ENCODE measurements at places on chromosomes 11 and 22.

DNA sequence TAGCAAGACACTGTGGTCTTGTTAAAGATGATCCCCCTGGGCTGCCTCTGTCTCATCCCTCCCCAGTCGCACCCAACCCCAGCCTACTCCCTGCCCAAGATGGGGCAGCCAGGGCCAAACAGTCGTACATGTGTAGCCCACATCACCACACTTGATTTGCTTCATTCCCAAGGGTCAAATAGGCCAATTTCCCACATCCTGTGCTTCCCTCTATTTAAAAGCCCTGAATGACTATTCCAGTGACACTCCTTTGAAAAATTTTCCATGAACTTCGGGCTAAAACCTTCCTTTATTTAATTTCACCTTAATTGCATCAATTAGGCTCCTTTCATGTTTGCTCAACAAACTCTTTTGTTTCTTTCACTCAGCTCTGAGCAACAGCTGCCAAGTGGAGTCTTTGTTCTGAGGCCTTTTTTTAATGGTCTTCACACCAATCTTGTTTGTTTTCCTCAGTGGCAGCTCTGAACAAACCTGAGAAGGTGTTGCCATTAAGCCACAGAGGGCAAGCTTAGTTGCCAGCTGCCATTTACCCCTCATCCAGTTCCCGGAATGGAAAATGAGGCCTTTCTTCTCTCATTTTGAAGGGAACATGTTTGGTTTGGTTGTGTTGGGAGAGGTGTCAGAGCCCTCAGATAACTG, 126.9 kb downstream of the APIP start:
- no peak for DNase-seq
- H3K4me3 ChIP-seq: no peak overlapping the region
- no peak overlapping the region for H3K27ac ChIP-seq
- H3K27me3 ChIP-seq: no peaks in the 10 kb centered on the region
- H3K4me1 ChIP-seq: no peaks in the 10 kb centered on the region
- H3K36me3 ChIP-seq: no peaks in the 10 kb centered on the region

DNA sequence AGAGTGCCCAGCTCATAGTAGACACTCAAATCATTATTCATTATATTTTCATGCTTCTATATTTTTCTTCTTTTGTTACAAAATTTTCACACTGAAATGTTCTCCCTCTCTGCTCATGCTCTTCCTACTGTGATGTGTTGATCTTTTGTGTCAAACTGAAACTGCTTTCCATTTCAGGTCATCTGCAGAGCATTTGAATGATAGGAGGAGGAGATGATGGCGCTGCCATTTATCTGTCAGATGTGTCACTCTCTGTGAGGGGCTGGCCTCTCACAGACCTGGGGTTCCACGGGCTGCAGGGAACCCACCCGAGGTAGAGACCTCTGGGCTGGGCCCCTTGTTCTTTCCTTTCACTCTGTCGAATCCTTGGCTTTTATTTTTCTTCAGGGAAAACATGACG, 41.1 kb downstream of the OR10A6 start:
- DNase-seq: no peak
- no peak overlapping the region for H3K4me3 ChIP-seq

- no peak overlapping the region for H3K4me3 ChIP-seq
- no peak for DNase-seq
- no peak overlapping the region for H3K27ac ChIP-seq
- H3K36me3 ChIP-seq: no peaks in the 10 kb centered on the region
Observed at GRCh38 chr11:73172992-73173656, 31.0 kb upstream of the FCHSD2 start.

GRCh38 chr22:24486501-24486921, 8.6 kb upstream of the UPB1 start:
- H3K4me1 ChIP-seq: peaks cover 13% of the 10 kb centered on the region
- H3K36me3 ChIP-seq: no peaks in the 10 kb centered on the region
- H3K4me3 ChIP-seq: no peak overlapping the region

GRCh38 chr11:124041254-124041653, at the start of gene OR10G7:
OR10G7 (minus strand) TSS chr11:124041325; CDS start chr11:124039001, 2,324 bp downstream.
- peaks cover 4% of the 10 kb centered on the region for H3K4me1 ChIP-seq
- no peak for DNase-seq
- H3K27me3 ChIP-seq: no peaks in the 10 kb centered on the region
- no peak within 1 kb of the TSS for H3K4me3 ChIP-seq

DNA sequence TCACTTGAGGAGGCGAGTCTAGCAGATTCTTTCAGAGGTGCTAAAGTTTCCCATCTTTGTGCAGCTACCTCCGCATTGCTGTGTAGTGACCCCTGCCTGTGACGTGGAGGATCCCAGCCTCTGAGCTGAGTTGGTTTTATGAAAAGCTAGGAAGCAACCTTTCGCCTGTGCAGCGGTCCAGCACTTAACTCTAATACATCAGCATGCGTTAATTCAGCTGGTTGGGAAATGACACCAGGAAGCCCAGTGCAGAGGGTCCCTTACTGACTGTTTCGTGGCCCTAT, 8.9 kb upstream of the SAMM50 start:
- no peak for DNase-seq
- H3K4me1 ChIP-seq: no peaks in the 10 kb centered on the region
- H3K36me3 ChIP-seq: no peaks in the 10 kb centered on the region
- H3K27me3 ChIP-seq: no peaks in the 10 kb centered on the region
- H3K27ac ChIP-seq: no peak overlapping the region

DNA sequence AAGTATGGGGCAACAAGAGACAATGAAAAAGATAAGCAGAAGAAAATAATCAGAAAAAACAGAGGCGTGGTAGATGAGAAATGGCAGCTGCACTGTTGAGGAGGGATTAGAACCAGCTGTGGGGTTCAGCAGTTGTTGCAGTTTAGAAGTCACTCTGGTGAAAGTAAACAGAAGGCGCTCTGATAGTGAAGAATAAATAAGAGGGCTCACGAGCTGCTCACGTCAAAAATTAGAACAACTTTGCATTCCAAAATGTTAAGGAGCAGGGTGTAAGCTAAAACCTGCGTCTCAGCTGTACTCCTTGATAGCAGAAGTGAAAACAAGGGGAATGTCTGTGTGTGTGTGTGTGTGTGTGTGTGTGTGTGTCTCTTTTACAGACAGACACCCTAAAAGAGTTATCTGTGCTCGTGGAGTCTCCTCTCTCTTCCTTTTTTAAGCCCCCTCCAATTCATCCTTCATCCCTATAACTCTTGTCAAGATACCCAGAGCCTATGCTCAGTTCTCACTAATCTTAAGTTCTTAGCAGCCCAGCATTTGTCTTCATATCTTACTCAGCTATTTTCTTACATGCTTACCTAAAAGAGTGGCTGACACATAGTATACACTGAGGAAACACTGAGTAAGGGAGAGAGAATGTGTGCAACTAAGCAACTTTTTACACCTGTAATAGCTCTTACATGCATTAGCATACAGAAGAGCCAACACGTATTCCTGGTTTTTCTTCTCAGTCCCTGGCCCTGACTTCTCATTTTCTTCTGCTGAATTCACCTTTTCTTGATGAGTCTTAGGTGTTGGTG, 8.9 kb downstream of the TTC17 start:
- no peaks in the 10 kb centered on the region for H3K36me3 ChIP-seq
- H3K4me1 ChIP-seq: peaks cover 37% of the 10 kb centered on the region
- DNase-seq: no peak
- H3K27me3 ChIP-seq: no peaks in the 10 kb centered on the region
- no peak overlapping the region for H3K4me3 ChIP-seq
- no peak overlapping the region for H3K27ac ChIP-seq

GRCh38 chr11:19939415-19939929, 220.8 kb downstream of the DBX1 start:
- H3K27me3 ChIP-seq: no peaks in the 10 kb centered on the region
- no peak for DNase-seq
- no peak overlapping the region for H3K4me3 ChIP-seq
- peaks cover 12% of the 10 kb centered on the region for H3K4me1 ChIP-seq
- H3K27ac ChIP-seq: no peak overlapping the region

GRCh38 chr11:98155696-98156095, 865.1 kb upstream of the CNTN5 start:
- H3K27me3 ChIP-seq: no peaks in the 10 kb centered on the region
- DNase-seq: no peak
- H3K4me1 ChIP-seq: no peaks in the 10 kb centered on the region
